ENCODE measurements at places on chromosomes 7 and 10.

DNA sequence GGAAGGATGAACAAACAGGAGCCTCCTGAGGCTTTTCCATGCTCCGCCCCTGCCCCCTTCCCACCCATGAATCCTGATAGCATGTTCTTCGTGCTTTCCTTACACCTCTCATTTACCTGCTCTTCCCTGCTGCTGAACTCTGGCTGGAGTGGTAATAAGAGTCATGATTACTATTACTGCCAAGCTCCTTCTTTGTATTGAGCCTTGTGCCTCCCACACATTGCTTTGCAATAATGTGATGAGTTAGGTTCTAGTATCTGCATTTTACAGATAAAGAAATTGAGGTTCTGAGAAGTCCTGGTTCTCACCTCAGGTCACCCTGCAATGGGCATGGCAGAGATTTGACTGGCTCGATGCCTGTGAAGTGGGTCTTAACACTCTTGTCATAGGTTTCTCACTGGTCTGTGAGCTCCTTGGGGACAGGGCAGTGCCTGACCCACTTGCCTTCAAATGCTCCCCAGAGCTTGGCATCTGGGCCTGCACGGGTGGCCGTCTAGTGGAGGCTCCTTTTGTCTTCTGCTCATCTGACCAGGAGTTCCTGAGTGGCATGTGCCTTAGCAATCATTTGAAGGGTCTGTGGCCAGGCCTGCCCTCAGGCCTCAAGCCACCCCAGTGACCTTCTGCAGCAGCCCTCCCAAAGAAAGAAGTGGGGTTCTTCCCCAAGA lies 309.2 kb upstream of the ZMIZ1 start:
- no peak for DNase-seq

GRCh38 chr7:34851431-34851830 lies 185.9 kb downstream of the DPY19L1 start:
- no peak for DNase-seq

GRCh38 chr10:69463886-69464285 lies 12.6 kb downstream of the TSPAN15 start:
- DNase-seq = no peak

DNA sequence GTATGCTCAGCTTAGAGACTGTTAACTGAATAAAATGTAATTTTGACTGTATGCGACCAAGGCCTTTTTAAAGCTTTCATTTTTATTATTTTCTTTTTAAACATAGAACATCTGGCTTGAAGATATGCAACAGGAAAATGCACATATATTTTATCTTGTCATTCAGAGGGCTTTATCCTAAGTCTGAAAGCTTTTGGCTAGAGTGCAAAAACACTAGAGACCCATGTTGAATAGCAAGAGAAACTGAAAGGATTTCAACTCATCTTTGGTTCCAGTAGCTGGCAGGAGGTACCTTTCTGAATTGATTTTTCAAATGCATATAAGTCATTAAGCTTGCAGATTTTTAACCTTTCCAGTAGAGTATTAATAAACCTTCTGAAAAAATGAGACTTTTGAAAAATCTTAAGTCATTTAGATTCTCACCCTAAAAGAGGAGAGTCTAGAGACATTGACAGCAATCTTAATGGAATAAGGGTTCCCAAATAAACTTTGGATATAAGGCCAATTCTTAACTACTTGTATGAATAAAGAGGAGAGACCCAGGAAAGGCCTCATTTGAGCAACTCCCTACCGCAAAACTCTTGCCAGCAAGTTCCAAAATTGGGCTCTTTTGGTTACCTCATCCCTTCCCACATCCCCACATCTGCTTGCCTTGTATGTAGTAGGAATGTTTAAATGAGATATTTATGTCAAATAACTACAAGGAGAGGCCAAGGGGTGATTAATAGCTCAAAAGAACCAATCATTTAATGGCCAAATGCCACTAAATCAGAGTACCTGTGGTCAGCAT lies 454.4 kb downstream of the HTR7 start:
- DNase-seq = no peak

DNA sequence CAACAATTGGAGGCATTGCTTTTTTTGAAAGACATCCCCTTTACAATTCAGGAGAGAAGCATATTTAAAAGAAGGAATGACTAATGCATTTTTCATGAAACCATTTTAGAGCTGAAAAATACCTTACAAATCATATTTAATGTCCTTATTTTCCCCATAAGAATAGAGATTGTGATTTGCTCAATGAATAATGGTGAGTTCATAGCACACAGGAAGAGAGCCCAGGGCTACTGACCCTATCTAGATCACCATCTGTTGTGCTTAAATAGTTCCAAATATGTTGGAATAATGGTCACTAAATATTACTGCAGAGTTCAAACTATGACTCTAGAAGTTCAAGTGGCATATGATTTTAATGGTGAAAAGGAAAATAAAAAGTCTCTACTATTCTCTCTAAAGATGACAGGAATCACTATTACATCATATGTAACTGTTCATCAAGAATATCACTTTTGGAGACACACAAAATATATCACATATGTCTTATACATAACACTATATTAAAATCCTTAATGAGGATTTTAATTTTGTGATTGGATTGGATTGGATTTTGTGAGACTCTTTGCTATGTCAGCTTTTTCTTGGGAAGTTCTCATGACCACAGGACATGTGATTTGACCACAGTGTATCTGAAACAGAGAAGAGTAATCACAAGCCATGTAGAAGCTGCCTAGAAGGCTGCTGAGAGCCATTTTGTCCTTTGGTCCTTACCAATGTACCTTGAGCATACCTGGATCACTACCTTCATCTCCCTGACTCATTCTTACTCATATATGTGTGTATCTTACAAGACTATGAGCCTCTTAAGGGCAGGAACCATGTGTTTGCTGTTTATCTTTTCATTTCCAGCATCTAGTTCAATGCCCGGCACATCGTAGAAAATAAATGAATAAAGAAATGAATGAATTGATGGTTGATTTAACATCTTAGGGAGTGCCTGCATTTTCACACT lies 26.4 kb downstream of the SLC16A9 start:
- no peak for DNase-seq

DNA sequence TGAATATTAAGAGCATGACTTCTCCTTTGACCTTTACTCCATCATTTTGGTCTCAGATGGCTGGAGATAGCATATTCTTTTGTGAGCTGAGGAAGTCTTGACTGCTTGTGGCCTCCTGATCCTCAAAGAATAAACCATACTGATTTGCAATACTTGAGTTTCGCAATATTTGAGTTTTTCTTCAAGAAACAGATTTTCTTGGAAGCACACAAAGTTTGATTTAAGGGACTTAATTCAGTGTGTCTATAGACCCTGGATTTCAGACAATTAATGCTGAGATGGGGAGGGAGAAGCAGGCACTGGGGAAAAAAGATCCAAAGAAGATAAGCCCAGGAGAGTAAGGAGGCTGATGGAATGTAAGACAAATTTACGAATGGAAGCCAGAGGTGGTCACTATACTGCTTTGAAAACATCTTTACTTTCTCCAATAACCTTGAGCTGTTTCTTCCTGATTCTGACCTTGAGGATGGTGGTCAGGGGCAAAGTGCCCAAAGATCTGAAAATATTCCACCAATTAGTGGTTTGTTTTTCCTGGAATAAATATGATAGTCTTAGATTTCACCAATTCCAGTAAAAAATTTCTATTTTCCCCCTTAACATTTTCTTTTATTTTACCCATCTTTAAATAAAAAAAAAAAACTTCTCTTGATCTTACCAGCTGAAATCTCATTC lies 7.5 kb downstream of the EPDR1 start:
- no peak for DNase-seq
